Heart left ventricle (tissue), 16 donors: ENCODE measurements at places on chromosomes 16 and 17. TPM values are rescaled to one million over a fixed set of nuclear protein-coding genes. Genes with fewer than 3 reads are reported as not detected.

DNA sequence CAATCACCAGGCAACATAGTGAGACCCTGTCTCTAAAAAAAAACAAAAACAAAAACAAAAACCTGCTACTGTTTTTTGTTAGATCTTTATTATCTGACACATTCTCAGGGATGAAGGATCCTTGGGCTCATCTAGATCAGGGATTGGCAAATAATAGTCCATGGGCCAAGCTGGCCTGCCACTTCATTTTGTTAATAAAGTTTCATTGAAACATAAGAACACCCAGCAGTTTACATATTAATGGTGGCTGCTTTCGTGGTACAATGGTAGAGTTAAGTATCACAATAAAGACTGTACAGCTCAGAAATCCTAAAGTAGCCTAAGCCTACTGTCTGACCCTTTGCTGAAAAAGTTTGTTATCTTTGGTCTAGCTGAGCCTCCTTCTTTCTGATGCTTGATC, 32.9 kb upstream of the CLEC18A start:
- no peak for DNase-seq
- H3K27me3 ChIP-seq, result no peaks in the 10 kb centered on the region
- H3K4me1 ChIP-seq, result peaks cover 18% of the 10 kb centered on the region
- H3K4me3 ChIP-seq, result no peak overlapping the region
- H3K36me3 ChIP-seq, result no peaks in the 10 kb centered on the region

DNA sequence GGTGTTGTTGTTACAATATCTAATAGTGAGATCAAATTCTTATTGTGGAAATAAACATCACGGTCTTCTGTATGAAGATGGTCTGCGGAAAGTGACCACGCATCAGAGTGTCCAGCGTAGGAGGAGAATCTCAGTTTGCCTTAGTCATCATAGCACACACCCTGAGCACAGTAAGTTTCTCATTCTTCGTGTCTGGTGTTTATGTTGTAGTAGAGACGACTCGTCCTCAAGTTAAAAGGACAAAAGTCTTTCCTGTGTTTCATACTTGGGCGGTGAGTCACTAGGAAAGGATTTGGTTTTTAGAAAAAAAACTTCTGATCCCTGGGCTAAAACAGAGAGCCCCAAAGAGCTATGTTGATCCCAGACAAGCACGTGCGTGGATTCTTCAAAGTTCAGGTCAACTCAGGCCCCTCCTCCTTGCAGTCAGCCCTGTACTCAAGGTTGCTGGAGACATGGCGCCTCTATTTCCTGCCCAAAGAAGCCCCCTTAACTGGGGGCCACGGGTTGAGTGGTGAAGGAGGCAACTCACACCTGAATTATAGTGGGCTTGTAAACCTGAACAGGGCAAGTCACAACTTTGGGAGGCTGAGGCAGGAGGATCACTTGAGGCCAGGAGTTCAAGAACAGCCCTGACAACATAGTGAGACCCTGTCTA, 170.4 kb downstream of the ZFHX3 start:
- H3K4me3 ChIP-seq, result no peak overlapping the region
- peaks cover 42% of the 10 kb centered on the region for H3K4me1 ChIP-seq
- DNase-seq, result no peak
- H3K27me3 ChIP-seq, result no peaks in the 10 kb centered on the region

DNA sequence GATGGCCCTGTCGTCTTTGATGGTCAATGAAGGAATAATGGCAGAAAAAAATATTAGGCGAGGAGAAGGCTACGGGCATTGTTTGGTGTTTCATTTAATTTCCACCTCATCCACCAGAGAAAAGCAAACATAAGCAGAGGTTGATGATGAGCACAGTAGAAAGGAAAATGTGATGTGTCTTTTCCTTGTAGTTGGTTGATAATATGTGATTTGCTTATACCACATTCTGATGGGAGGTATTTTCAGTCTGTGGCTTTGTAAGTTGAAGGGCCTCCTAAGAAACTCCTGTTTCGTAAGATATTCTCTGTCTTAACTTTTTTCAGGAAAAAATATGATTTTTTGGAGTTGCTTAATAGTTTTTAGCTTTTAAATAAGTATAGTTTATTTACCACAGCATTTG, 215.7 kb downstream of the PRKCA start:
- H3K27ac ChIP-seq, result no peak overlapping the region
- no peak overlapping the region for H3K4me3 ChIP-seq
- H3K4me1 ChIP-seq, result peaks cover 4% of the 10 kb centered on the region
- no peaks in the 10 kb centered on the region for H3K36me3 ChIP-seq
- H3K27me3 ChIP-seq, result no peaks in the 10 kb centered on the region
- no peak for DNase-seq

DNA sequence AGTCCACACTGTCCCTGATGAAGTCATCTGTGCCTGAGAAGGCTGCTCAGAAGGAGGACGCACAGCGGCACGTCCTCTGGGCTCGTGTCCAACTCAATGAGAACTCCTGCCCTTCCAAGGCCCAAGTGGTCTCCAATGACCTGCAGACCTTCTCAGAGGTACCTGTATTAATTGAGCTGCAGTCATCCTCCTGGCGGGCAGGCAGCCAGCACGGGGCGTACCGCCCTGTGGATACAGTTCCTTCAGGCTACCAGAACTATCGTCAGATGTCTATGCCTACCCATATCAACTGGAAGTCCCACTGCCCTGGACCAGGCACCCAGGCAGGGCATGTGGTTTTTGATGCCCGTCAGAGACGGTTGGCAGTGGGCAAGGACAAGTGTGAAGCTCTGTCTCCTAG, 2.9 kb upstream of the TMEM102 start:
- no peak overlapping the region for H3K4me3 ChIP-seq
- H3K4me1 ChIP-seq, result peaks cover 20% of the 10 kb centered on the region
- peak; percentile 17 for DNase-seq

DNA sequence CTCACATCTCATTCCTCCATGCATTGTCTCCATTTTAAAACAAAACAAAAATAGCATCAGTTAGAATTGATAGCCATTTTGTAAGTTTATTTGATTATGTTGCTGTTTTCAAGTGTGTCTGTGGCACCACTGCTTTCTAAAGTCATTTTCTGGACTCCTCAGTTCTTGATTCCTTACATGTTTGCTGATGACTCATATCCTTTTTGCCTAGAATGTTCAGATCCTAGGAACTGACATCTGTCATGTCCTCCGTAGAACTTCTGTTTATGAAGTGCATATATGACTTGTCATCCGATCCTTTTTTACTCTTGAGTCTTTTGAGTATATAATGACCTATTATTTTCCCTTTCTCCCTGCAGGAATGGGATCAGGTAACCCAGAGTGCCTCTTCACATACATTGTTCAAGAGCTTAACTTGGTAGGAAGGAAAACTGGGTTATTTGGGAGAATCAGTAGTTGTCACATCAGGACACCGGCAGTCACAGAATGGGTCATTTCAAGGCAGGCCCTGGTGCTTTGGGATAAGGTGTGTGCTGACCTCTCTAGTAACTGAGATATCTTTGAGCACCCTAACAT, 69.2 kb downstream of the MAP2K4 start:
- H3K4me3 ChIP-seq, result no peak overlapping the region
- no peaks in the 10 kb centered on the region for H3K36me3 ChIP-seq
- no peaks in the 10 kb centered on the region for H3K27me3 ChIP-seq
- peaks cover 5% of the 10 kb centered on the region for H3K4me1 ChIP-seq
- DNase-seq, result no peak

DNA sequence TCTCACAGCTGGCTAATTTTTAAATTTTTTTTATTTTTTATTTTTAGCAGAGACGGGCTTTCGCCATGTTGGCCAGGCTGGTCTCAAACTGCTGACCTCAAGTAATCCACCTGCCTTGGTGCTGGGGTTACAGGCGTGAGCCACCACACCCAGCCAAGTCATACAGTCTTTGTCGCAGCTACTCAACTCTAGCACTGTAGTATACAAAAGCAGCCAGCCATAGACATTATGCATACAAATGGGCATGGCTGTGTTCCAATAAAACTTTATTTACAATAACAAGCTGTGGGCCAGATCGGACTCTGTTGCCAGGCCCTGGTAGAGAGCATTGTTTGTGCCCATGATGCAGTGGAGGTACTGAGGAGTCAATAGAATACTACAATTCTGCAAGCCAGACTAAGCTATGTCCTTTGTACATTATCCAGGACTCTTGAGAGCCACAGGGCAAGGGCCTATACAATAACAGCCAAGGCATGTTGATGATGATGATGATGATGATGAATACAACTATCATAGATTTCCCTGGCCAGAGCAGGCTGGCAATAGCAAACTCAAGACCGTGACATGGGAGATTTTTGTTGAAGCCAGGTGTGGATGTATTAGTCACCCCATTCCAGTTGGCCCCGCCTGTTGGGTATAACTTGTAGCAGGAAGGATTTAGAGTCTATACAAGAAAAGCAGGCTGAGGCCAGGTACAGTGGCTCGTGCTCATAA, 101.8 kb downstream of the MYH11 start:
- no peak overlapping the region for H3K27ac ChIP-seq
- H3K27me3 ChIP-seq, result no peaks in the 10 kb centered on the region
- DNase-seq, result no peak
- H3K4me1 ChIP-seq, result no peaks in the 10 kb centered on the region
- H3K36me3 ChIP-seq, result no peaks in the 10 kb centered on the region

GRCh38 chr17:79981090-79981489, 54.6 kb downstream of the TBC1D16 start:
- no peaks in the 10 kb centered on the region for H3K27me3 ChIP-seq
- H3K36me3 ChIP-seq, result peaks cover 7% of the 10 kb centered on the region
- H3K4me1 ChIP-seq, result no peaks in the 10 kb centered on the region
- H3K4me3 ChIP-seq, result no peak overlapping the region

DNA sequence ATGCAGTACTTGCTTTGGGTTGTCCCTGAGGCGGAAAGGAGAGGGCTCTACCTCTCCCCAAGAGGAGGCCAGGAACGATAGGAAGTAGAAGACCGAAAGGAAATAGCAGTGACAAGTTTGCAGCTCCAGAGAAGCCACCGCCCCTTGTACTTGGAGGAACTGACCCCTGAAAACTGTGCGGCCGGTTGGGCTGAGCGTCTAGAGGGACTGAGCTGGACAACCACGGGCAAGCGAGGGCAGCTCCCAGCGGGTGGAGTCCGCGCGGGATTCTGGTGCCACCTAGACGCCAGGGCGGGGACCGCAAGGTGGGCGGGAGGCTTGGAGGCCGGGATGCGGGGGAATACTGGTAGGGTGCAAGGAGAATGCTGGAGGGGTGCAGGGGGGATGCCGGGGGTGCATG, 1.3 kb upstream of the SLC6A4 start:
- no peak overlapping the region for H3K4me3 ChIP-seq
- DNase-seq, result peak; percentile 37
- H3K4me1 ChIP-seq, result no peaks in the 10 kb centered on the region
- peaks cover 6% of the 10 kb centered on the region for H3K27me3 ChIP-seq
- no peak overlapping the region for H3K27ac ChIP-seq

DNA sequence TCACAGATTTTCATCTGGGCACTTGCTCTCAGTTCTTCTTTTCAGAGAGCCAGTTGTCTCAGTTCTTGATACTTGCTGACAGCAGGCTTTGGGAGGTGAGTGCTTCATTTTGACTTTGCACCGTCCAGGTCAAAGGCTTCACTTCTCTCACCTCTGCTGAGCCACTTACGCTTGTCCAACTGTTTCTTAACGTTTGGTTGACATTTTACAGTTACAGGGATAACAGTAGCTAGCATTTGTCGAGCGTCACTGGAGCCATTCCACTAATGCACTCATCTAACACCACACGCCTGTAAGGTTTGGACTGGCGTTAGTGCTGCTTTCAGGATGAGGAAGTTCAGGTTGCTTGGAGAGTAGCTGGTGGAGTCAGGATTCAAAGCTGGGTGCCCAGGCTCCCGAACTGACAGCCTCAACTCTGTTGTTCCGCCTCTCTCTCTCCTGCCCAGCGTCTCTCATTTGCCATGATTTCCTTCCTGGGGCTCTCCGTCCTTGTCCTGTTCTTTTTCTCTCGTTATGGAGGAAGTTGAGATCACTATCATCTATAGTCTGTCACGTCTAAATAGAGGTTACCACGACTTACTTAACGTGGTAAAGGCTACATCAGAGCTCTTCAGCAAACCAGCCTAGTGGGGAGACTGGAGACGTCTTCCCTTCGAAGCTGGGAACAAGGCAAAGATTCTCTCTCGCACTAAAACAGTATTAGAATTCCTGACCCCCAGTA, 220.8 kb downstream of the RPTOR start:
- no peaks in the 10 kb centered on the region for H3K27me3 ChIP-seq
- H3K27ac ChIP-seq, result no peak overlapping the region
- H3K4me1 ChIP-seq, result no peaks in the 10 kb centered on the region
- no peak for DNase-seq
- no peak overlapping the region for H3K4me3 ChIP-seq

GRCh38 chr16:5020551-5020950, 13.2 kb downstream of the NAGPA start:
- no peak overlapping the region for H3K27ac ChIP-seq
- no peak for DNase-seq
- no peak overlapping the region for H3K4me3 ChIP-seq
- H3K36me3 ChIP-seq, result no peaks in the 10 kb centered on the region

- peak; percentile 43 for DNase-seq
- H3K27me3 ChIP-seq, result no peaks in the 10 kb centered on the region
- peak overlapping the region; percentile 76 for H3K27ac ChIP-seq
- no peaks in the 10 kb centered on the region for H3K36me3 ChIP-seq
- H3K4me1 ChIP-seq, result peaks cover 22% of the 10 kb centered on the region
- peak overlapping the region; percentile 78 for H3K4me3 ChIP-seq
These were observed 2.2 kb downstream of the HID1 start for GRCh38 chr17:74970395-74970794.

DNA sequence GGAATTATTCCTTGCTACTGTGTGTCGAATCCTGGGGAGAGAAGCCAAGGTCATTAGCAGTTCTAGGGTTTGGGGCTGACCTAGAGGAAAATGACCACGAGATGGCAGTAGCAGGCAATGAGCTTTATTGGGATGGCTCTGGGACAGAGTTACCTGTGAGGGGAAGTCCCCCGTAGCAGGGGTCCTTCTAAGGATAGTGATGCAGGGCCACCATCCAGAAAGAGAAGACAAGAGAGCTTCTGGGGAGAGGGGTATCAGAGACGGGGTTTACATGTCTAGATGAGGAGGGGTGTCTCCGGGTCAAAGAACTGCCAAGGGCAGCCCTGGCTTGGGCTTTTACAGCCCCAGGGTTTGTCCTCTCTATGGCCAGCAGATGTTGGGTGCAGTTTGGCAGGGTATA, 6.4 kb upstream of the GGT6 start:
- H3K27me3 ChIP-seq, result no peaks in the 10 kb centered on the region
- H3K4me1 ChIP-seq, result no peaks in the 10 kb centered on the region
- H3K4me3 ChIP-seq, result no peak overlapping the region
- peak; percentile 44 for DNase-seq
- H3K36me3 ChIP-seq, result no peaks in the 10 kb centered on the region
- H3K27ac ChIP-seq, result peak overlapping the region; percentile 45

Gene LYRM1
- total RNA-seq, result 55.9 TPM

Gene SLC16A11
- not detected for total RNA-seq

Gene CBX4
- 16.7 TPM for total RNA-seq

Gene KRT27
- not detected for total RNA-seq
